HFF-Myc (cell line): ENCODE measurements at places on chromosomes 6 and 20.

DNA sequence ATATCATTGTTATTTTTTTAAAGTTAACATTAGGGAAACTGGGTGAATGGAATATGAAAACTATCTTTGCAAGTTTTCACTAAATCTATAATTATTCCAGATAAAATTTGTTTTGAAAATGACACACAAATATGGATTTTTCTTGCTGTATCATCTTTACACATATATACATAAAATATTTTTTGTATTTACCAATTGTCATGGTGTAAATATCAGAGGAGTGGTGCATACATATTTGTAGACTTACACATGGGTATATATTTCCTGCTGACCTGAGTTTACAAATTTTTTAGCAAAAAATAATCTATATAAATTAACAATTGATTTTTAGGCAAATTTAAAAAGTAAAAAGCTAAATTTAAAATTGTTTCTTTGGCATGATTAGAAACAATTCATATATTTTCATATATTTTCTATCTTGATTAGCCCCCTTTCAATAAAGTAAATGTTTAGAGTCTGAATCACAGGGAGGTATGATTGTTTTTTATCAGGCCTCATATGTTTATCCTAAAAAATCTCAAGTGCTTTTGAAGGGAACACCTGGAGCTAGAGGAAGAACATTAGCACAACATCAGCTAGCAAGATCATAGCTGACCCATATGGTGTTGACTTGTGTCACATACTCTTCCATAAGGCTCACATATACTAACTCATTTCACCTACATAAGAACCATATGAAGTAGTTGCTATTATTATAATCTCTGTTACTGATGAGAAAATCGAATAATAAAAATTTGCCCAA is 671.8 kb upstream of the GJE1 start:
- no peak for DNase-seq

DNA sequence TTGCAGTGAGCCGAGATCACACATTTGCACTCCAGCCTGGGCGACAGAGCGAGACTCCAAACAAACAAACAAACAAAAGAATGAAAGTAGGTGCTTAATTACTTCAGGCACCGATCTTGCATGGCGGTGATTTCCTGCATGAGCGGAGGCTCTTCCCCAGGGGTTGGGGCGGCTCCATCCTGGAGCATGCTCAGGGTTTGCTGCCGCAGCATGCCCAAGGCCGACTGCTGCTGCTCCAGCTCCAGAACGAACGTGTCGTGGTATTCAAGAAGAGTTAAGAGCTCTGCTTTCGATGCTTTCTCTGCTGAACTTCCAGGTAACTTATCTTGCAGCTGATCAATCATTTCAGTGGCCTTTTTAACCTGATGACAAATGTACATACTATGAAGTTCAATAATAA is 313.8 kb downstream of the SYNE1 start:
- no peak for DNase-seq

GRCh38 chr6:293193-294174 is 1.2 kb downstream of the DUSP22 start:
- DNase-seq: no peak

GRCh38 chr6:151858294-151858693 is 50.8 kb downstream of the ESR1 start:
- DNase-seq: no peak

DNA sequence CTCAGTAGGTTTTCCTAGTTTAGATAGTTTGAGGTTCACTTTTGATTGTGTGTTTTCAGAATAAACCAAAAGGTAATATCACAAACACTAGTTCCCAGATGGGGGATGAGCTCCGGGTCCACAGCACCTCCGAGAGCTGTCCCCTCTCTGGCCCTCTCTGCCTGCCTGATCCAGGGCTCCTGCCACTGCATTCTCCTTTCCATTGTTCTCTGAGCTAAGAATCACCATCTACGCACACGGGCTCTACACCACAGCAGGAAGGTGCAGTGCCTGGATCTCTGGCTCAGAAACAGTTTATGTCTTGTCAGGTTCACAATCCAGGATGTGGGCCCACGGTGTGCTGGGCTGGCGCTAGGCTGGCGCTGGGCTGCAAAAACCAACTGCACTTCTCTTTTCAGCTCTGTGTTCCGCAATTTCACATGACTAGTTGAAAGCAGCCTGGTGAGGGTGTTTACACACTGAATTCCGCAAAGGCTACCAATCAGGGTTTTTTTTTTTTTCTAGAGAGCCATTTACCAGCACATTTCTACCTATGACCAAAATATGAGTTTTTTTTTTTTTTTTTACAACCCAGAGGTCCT is 167.5 kb downstream of the SOD2 start:
- DNase-seq: no peak

- no peak for DNase-seq
Observed at GRCh38 chr6:33208091-33208967, at the start of gene RING1. TSS of gene RING1 (plus strand) at chr6:33208500. CDS start at chr6:33208823, 323 bp downstream.
